ENCODE measurements at places on chromosomes 1 and 21.

- no peak for DNase-seq
Measured at GRCh38 chr1:188986745-188987417, 1490.8 kb downstream of the BRINP3 start.

- DNase-seq = no peak
Measured at GRCh38 chr1:76835203-76835602, 32.1 kb upstream of the ST6GALNAC5 start.

GRCh38 chr21:45020629-45021427 is 53.6 kb upstream of the ADARB1 start:
- DNase-seq = no peak

- DNase-seq = no peak
Measured at GRCh38 chr1:51744506-51745303, 127.8 kb downstream of the OSBPL9 start.

DNA sequence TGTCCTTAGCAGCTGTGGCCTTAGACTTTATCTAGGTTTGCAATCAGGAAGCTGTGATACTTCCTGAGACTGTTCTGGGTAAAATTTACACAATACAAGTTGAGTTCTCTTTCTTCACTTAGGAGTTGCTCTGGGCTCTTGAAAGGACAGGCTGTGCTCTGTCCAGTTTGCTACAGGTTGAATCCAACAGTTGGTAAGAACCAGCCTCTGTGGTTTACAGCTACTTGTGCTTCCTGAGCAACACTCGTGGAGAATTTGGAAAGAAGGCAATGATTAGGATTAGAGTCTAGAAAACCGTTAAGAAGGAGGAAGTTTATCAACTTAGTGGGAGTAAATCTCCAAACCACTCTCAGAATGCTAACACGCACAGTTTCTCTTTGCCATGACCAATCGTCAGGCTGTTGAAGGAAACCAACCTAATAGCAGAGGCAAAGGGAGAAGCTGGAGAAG is 26.8 kb downstream of the GFI1 start:
- no peak for DNase-seq

Data from activated T-helper 9 cell treated with anti-CD3 and anti-CD28 coated beads, Interleukin-2, amount 50 U/mL, for 16 hours (primary cell).